ENCODE measurements at places on chromosomes 1 and 21.
A peak's percentile ranks its signal among the peaks of the same experiment; 100 is the strongest.

DNA sequence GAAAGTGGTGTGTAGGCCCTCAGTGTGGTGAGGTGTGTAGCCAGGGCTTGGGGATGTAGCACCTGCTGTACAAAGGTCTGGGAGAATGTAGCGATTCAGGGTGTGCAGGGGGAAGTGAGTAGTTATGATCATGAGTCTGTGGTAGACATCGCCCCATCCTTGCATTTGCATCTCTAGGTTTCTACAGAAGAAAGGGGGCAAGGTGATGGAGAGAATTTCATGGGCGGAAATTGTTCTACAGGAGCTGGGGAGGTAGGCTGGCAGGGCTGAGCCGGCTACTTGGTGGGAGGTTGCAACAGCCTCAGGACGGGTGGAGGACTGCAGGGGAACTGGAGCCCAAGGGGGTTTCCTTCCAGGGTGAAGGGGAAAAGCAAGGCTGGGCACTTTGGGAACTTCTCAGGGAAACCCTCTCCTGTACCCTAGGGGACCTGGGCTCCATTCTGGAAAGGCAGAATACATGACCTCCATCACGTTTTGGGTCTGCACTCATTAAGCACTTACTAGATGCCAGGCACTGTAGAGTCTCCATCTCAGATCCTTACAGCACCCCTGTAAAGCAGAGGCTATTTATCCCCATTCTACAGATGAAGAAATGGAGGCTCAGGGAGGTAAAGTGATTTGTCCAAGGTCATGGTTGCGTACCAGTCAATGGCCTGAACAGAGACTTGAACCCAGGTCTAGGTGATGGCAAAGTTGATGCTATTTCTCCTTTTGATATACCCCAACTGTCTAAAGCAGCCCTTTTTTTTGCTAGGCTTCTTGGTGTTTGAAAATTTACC lies 14.5 kb upstream of the TNFRSF1B start:
- no peak for DNase-seq

DNA sequence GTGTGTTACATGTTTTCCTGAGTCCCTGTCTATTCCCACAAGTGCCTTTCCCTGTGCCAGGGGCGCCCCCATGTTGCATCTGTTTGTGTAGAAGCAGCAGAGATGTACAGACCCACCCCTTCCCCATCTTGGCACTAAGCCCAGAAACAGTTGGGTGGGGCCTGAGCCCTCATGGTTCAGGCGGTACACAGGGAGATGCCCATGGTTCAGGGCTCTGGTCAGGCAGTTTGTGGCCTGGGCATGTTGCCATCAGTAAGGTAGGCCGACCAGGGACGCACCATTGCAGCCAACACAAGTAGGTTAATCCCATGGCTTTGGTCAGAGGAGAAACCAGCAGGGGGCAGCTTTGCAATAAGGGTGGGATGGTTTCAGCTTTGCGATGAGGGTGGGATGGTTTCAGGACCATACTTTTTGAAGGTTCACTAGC lies 914 bp upstream of the ADGRB2 start:
- no peak for DNase-seq

- DNase-seq = no peak
Observed at GRCh38 chr1:111270771-111271463, 19.7 kb upstream of the CHIA start.

DNA sequence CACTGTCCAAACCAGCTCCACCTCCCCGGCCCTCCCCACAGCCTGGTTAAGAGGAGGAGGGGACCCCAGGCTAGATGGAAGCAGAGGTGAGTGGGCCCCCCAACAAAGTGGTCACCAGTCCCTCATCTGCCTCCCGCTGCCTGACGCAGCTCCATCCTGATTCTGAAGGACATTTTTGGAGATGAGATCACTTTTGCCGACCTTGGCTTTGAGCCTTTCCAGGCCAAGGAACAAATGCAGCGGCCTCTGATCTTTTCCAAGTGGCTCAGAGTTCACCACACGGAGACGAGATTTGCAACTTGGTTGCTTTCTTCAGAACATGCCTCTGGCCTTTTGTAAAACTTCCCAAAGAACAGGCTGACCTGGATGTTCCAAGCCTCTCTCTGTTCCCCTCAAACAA lies 223.1 kb downstream of the NPHP4 start:
- no peak for DNase-seq

DNA sequence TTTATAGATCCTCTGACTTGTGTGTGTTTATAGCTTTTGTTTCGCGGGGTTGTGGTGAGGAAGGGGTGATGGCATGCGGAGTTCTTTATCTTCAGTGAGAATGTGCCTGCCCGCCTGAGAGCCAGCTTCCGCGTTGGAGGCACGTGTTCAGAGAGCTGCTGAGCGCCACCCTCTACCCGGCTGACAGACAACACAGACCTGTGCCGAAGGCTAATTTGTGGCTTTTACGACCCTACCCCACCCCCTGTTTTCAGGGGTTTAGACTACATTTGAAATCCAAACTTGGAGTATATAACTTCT lies 14.4 kb upstream of the CD101 start:
- DNase-seq = no peak

DNA sequence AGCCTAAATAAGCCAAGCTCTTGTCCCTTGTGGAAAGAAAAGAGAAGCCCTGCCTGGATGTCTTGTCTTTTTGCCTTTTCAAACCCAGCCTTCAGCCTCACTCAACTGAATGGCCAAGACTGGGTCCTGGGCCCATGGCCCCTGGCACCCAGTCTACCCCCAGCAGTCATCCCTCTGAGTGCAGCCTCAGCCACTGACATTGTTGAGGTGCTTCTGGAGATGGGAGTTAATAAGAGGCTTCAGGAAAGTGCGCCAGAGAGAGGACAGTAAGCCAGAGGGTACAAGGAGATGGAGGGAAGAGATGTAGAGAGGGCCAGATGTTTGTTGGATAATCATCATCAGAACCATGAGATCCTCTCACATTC lies 6.8 kb downstream of the FNDC5 start:
- DNase-seq = no peak

DNA sequence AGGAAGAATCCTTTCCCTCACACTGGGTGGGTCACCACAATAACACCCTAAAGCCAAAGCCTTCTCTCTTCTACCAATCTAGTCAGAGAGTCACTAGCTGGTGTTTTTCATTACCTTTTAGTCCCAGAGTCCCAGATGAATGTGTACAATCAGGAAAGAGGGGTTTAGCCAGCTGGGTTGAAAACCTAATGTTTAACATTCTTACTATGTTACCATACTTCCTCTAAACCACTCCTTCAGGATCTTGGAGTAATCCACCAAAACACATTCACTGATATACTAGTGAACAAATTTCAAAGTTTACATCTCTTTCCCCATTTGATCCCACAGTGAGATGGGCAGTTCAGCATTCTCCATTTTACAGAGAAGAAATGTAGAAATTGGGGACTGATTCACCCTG lies 9.7 kb downstream of the LPAR3 start:
- no peak for DNase-seq

DNA sequence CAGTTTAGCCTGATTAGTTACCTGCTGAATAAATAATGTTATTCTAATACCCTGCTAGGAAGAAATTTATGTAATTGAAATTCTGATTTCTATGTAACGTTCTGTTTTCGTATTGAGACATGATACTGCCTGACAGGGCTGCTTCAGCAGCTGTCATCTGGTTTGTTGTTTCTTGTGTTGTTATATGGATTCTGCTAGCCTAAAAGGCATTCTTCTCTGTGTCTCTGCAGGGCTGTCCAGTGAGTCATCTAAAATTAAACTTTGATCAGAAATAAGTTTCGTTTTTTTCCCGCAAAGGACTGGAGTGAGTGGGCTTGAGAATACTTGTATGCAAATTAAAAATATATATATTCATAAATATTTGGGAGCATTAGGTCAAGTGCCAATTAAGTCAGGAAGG lies 93.0 kb downstream of the DYRK1A start:
- DNase-seq = no peak

DNA sequence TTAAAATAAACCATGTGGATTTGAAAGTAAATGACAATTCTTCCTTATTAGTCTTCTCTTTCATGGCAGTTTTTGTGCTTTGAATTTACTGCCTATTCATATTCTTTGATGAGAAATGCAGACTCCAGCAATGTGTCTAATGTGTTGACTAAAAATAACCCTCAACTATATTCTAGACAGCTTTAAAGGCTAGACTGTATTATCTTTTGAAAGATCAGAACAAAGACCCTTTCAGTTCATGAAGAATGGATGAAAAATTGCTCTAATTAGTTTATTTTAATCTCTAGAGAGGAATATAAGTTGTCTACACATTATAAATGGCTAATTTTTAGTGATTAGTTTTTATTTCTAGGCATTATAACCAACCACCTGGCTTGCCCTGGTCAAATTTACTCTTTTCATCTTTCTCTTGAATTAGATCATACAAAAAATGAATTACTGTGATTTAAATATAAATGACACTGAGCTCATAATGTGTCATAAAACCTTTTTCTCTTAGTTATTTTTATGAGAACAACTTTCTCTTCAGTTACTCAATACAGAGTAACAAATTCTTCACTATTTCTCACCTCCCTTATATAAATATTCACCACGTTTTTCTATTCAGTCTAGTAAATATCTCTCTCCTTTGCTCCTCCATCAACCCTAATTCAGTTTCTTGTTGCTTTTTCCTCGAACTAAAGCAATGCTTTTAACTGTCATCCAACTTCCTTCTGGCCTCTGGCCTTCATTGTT lies 428.5 kb upstream of the TMPRSS15 start:
- no peak for DNase-seq

GRCh38 chr1:104987210-104987609 lies 1237.5 kb downstream of the AMY1C start:
- no peak for DNase-seq

DNA sequence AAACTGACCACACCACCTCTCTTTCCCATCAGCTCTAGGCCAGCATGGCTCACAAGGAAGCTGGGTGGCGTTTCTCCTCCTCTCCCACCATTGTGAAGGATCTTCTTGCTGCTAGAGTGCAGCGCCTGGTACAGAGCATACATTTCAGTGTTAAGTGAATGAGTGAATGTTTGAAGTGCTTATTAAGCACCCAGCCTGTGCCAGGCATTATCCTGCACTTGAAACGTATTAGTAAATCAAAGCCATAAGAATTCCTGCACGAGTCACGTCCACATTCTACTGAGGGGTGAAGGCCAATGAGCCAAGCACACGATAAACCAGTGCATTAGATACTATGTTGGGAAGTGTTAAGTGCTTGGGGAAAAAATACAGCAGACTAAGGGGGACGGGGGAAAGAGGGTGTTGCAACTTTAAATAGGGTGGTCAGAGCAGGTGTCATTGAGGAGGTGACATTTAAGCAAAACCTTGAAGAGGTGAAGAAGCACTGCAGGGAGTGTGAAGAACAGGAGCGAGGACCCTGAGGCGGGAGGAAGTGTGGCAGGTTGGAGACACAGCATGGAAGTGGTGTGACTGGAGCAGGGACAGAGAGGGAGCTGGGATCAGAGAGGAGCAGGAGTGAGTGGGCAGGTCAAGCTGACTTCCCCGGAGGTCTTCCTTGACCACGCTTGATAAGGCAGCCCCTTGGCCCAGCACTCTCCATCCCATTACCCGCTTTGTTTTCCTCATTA lies 48.5 kb upstream of the LRRN2 start:
- no peak for DNase-seq

DNA sequence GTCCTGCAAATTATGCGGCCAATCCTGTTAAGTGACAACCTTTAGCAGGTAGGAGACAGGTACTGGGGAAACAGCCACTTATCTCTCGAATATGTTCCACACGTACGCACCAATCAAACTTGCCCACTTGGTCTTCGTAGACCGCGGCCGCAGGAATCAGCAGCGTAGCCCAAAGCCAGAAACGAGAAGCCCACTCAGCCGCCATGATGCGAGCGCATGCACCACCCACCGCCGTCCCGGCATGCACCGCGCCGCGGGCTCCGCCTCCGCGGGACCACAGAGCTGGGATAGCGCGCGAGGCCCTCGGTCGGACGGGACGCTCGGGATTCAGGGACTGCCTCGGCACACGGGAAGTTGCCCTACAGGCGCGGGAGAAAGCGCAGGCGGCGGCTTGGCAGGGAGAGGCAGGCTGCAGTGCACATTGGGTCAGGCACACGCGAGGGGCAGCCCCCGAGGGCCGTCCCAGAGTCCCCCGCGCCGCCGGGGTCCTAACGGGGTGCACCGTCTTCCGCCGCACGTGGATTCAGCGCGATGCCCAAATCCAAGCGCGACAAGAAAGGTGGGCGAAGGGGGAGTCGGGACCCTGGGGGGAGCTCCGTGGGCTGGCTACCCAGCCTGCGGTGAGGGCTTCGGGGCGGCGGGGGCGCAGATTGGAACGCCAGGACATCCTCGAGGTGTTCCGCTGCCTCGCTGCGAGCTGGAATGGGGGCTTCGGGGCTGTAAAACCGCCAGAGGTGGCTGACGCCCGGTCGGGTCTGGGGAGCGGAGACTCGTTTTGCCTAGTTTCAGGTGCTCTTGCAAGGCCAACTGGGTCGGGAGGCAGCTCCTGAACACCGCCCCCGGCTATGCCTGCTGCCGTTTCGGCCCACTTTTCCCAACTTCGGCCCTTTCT lies at the start of the genes EMC1 and MRTO4:
EMC1 (minus strand) TSS at position 220 of the 892 bp plus-strand sequence; CDS start at position 205, 15 bp downstream.
MRTO4 (plus strand) TSS at position 501 of the 892 bp plus-strand sequence; CDS start at position 532, 31 bp downstream.
- peak; percentile 84 for DNase-seq

DNA sequence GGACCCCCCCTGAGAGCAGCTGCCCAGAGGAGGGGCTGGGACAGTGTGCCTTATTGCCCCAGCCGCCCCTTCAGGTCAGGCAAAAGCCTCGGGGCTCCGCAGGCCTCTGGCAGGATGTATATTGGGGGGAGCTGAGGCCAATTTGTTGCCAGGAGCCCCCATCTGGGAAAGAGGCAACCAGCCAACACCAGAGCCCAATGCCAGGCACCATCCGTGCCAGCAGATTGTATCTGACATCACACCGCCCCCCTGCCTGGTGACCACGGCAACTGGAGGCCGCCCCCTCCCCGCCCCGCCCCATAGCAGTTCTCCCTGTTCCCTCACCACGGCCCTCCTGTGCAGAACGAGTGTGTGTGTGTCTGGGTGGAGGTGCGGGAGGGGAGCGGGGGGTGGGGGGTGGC lies 3.6 kb upstream of the PLEKHG5 start:
- peak; percentile 39 for DNase-seq

DNA sequence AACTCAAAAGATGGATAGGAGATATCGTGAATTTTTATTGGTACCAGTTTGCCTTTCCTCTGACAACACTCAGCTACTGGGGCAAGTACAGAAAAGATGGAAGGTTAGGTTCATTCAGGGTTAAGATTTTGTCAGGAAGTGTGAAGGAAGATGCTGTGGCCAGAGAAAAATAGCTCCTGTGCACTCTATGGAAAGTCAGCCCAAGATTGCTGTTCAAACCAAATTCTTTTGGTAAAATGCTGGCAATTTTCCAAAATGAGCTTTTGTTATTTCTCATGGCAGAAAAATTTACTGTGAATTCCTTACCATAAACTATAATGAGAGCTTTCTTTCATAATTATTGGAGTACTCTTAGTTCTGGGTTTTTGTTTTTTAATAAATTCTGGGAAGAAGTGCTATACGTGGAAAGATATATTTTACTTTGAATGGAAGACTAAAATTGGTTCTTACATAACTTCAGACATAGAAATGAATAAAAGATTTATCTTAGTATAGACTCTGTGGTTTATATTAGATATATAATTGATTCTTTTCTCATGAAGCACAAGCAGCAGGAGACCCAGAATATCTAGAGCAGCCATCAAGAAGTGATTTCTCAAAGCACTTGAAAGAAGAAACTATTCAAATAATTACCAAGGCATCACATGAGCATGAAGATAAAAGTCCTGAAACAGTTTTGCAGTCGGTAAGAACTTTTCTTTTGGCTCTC lies 112.2 kb downstream of the USP25 start:
- DNase-seq = no peak

Measured in anterior cingulate cortex (tissue), 58 donors.